ENCODE measurements at places on chromosomes 2 and 18.

GRCh38 chr2:238866656-238867277, 18.9 kb downstream of the TWIST2 start:
- no peak for DNase-seq

DNA sequence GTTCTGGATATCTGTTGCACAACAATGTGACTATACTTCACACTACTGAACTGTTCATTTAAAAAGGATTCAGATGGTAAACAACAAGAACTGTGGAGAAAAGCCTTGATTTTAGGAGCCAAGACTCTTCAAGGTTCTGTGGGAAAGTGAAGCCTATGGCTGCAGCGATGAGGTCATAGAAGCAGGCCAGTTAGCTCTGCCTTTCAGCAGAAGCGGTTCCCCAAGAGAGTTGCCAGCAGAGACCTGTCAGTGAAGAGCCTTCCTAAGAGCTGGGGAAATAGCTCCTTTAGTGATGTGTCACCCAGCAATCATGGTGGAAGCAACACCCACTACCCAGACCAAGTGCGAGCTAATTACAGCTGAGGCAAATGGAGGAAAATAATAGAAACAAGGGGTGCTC, 346.5 kb upstream of the ETAA1 start:
- no peak for DNase-seq

- no peak for DNase-seq
Observed at GRCh38 chr2:156896294-156896693, 361.2 kb upstream of the GALNT5 start.

DNA sequence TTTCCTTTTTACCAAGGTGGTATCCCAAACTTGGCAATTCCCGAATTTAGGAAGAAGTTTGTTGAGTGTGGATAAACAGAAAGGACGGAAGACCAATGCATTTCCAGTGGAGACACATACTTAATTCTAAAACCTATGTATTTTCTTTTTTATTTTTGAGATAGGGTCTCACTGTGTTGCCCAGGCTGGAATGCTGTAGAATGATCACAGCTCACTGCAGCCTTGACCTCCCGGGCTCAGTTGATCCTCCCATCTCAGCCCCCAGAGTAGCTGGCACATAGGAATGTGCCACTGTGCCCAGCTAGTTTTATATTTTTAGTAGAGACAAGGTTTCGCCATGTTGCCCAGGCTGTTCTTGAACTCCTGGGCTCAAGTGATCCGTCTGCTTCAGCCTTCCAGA, 90.3 kb downstream of the COX7A2L start:
- no peak for DNase-seq

DNA sequence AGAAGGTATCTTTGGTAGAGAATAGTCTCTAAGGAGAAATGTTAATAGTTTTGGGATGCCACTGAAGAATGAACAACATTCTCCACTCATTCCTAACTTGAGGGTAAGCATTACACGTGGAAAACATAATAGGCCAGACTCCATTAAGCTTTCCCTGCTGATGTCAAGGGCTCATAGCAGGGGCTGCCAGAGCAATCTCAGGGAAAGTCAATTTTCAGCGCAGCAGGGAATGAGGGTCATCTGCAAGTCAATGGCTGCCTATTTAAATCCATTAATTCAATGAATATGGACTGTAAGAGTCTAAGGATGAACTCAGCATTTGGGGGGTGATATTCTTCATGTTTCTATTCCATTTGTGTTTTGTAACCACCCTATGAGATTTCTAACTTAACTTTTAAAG, 144.2 kb upstream of the ARL4C start:
- no peak for DNase-seq

DNA sequence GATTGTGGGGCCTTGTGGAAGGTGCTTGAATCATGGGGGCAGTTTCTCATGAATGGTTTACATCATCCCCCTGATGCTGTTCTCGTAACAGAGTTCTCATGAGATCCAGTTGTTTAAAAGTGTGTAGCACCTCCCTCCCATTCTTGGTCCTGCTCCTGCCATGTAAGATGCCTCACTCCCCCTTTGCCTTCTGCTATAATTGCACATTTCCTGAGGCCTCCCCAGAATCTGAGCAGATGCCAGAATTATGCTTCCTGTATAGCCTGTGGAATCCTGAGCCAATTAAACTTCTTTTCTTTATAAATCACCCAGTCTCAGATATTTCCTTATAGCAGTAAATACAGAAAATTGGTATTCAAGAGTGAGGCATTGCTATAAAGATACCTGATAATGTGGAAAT, 15.6 kb upstream of the WDR75 start:
- no peak for DNase-seq

Data from AG04449 (cell line).